ENCODE measurements at places on chromosomes 12 and 14. TPM values are rescaled to one million over a fixed set of nuclear protein-coding genes. Genes with fewer than 3 reads are reported as not detected.

The ACVRL1 gene
- total RNA-seq: 1.2 TPM

The RD3L gene
- total RNA-seq: not detected

The TMTC2 gene
- 0.57 TPM for total RNA-seq

The NPFF gene
- total RNA-seq: not detected

The LMO3 gene
- total RNA-seq: not detected

The PGF gene
- total RNA-seq: 9.3 TPM

The IL22 gene
- total RNA-seq: not detected

The IL31 gene
- total RNA-seq: not detected

The TSPAN19 gene
- not detected for total RNA-seq

The LAG3 gene
- not detected for total RNA-seq

The KLHL33 gene
- not detected for total RNA-seq

The HSP90AA1 gene
- 816 TPM for total RNA-seq

The TBK1 gene
- total RNA-seq: 25.7 TPM

The SLCO1C1 gene
- not detected for total RNA-seq

The SLC38A2 gene
- 447 TPM for total RNA-seq

Measured in M059J (cell line).